ENCODE measurements at places on chromosomes 12 and 14.

- no peak for DNase-seq
Observed at GRCh38 chr12:53145383-53146260, 34.9 kb upstream of the ZNF740 start.

DNA sequence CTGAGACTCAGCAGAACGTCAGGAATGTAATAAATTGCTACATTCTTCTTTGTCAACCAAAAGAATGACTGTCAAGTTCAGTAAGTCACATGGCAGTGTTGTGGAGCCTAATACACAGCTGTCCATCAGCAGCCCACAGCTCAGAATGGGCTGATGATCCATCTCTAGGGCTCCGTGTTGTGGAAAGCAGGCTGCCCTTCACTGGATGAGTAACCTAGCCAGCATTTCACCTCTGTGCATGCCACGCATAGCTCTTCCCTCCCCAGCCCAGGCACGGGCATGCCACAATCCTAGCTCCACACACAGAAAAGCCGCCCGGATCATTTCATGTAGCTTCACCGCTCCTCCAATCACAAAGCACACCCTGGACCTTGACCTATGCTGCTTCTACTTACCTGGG is 878.0 kb upstream of the TMEM132C start:
- no peak for DNase-seq

GRCh38 chr12:51217133-51217967 is 512 bp downstream of the POU6F1 start:
- no peak for DNase-seq

DNA sequence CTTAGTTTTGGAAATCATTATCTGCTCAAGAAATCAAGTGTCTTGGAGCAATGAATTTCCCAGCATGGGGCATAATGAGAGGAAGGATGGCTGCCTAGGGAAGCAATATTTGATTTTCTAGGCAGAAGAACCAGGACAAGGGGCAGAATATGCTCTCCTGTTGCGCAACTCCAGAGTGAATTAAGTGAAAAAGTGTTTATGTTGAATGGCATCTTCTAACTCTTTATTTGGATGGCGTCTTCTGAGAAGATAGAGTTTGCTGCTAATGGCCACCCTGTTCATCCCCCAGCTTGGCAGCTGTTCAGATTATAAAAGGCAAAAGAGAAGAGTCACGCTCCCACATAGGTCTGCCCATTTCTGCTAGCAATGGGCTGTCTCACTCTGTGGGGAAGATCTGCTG is 1278.1 kb downstream of the AACS start:
- DNase-seq: no peak

- no peak for DNase-seq
Observed at GRCh38 chr12:2297004-2297403, 244.2 kb downstream of the CACNA1C start.

DNA sequence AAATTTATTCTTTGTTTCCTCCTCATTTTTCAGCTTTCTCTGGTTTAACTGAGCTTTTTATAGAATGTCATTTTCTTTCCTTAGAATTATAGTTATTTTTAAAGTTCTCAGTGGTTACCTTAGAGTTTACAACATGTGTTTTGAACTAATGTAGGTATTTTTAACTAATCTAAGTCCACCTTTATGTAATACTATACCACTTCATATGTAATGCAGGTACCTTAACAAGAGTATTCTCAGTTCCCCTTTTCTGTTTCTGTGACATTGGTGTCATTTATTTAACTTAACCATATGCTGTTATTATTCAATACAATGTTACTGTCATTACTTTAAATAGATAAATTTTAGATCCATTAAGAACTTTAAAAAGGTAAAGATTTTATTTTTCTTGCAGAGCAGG is 30.3 kb upstream of the KCNC2 start:
- no peak for DNase-seq

- no peak for DNase-seq
Observed at GRCh38 chr12:6614513-6615172, 7.5 kb upstream of the CHD4 start.

DNA sequence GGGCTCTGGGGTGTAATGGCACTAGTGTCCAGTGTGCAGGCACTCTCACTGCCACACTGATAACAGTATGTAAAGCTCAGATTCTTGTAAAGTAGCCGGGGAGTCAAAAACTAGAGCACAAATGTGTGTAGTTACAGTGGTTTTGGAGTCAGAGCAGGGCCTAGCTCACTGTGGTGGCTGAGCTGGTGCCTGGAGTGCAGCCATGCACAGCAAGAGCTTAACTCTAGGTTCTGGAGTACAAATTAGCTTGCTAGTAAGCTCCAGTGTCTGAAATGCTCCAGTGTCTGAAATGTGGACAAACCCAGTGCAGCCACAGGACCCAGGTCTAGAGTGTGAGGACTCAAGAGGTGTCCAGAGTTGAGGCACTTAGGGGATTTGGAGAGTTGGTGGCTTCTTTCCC is 149.2 kb downstream of the MSRB3 start:
- no peak for DNase-seq

GRCh38 chr12:51390891-51391282 is 319 bp downstream of the GALNT6 start:
- DNase-seq: no peak

DNA sequence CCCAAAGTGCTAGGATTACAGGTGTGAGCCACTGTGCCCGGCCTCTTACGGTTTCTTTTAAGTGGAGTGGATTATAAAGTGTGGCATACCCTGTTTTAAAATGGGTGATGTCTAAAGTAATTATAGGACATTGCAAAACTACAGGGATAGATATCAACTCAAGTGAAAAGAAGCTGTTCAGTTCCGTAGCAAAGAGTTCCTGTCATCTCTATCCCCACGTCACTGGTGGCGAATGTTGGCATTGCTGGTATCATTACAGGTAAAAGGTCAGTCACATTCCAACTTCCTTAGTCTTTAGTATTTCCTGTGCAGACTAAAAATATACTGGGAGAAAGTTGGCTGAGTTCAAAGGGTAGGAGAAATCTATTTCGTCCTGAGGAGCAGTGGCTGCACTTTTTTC is 95.6 kb upstream of the SLC38A2 start:
- DNase-seq: no peak

DNA sequence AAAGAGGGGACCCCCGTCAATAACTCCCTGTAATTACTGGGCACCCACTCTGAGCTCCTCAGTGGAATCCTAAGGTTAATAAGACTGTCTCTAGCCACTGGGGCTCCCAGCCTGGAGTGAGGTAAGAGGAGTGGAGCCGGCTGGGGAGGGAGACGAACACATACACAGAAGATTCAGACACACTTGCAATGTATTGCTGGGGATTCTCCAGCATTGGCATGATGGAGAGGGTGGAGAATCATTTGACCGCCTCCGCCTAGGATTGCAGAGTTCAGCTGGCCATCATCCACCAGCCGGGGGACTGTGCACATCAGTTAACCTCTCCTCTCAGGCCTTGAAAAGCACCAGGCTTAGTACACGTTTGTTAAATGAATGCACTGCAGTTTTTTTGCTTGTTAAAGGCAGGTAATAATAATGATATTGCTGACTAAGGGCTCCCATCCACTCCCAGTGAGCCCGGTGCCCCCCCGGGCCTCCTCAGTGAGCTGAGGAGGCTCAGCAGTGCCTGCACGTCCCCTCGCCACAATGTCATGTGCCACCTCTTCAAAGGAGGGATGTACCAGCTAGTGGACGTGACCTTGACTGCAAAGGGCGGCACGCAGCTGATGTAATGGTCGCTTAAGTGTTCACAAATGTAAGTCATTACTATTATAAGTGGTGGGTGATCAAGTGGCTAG is 20.3 kb upstream of the FAIM2 start:
- no peak for DNase-seq

DNA sequence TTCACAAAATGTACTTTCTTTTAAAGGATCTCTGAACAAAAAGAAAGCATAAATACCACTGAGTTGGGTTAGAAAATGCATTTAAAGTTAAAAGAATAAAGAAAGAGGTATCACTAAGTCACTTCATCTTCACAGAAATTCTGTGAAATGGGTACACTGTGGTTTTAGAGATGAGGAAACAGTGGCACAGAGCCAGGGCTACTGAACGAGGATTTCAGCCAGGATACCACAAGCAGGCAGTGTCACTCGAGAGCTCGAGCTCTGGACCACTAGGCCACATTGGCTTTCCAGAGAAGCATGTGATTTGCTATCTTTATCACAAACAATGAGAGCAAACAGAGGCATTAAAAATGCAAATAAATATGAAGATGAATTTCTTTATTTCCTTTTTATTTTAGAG is 51.0 kb downstream of the WDHD1 start:
- DNase-seq: no peak

DNA sequence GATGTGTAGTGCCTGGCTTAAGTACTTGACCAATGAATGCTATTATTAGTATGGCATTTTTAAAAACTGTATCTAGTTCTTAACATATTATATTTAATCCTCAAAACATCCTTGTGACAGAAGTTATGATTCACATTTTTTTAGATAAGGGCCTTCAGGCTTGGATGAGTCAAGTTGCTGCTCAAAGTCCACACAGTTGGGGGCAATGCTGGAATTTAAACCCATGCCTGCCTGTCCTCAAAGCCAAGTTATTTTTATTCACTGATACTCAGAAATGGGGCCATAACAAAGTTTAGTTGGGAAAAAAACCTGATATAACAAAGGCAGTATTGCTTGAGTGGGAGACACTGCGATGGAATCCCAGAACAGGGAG is 50.6 kb downstream of the RFX4 start:
- no peak for DNase-seq

DNA sequence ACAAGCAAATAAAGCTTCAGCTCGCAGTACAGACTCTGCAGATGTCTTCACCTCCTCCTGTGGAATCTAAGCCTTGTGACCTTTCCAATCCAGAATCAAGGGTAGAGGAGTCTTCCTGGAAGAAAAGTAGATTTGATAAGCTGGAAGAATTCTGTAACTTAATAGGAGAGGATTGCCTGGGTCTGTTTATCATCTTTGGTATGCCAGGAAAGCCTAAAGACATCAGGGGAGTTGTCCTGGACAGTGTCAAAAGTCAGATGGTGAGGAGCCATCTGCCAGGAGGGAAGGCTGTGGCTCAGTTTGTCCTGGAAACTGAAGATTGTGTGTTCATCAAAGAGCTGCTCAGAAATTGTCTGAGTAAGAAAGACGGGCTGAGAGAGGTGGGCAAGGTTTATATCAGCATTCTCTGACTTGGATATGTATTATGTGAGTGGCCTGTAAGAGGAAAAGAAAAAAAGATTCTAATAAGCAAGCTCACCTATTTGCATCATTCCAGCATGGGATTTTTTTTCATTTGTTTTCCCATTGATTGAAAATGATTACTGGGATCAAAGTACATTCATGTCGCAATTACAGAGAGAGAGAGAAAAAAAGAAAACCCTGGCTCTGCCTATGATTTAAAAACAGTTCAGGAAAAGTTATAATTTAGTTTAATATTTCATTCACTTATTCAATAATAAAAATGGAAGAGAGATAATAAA is 767 bp downstream of the REP15 start:
- no peak for DNase-seq

GRCh38 chr12:14930299-14930698 is 8.0 kb downstream of the ERP27 start:
- DNase-seq: no peak

- no peak for DNase-seq
Observed at GRCh38 chr12:113472191-113473121, 785 bp upstream of the LHX5 start.

GRCh38 chr12:102439426-102440405 is 40.6 kb downstream of the IGF1 start:
- DNase-seq: no peak

DNA sequence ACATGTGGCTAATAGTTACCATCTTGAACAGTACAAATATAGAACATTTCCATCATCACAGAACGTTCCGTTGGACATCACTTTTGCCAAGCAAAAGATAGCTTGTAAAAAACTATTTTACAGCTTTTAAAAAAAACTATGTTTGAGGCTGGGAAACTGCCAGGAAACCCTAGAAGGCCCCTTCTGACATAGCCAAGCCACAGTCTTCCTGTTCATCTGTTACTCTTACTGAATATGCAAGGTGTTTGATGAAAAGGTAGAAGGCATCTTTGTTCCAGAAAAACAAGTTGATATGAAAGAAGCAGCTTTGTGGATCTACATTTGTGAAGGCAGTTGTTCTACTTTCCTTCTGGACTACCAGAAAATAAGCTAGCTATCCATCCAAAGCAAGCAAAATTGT is 23.6 kb upstream of the WNK1 start:
- no peak for DNase-seq

DNA sequence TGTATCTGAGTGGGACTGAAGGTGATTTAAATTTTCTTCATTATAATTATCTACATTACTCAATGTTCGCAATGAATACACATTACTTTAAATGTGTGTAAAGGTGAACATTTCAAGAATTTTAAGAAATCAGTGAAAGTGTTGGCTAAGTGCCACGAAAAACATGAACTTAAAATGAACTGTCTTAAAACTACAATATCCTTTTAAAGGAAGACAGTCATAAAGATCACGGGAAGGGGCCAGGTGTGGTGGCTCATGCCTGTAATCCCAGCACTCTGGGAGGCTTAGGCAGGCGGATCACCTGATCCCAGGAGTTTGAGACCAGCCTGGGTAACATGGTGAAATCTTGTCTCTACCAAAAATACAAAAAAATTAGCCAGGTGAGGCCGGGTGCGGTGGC is 11.2 kb downstream of the MOK start:
- DNase-seq: no peak

GRCh38 chr12:76084863-76085519 is 506 bp upstream of the NAP1L1 start:
- peak; percentile 52 for DNase-seq
